ENCODE measurements at places on chromosomes 13 and 19.

GRCh38 chr19:7293762-7294557 is at the start of gene INSR:
Gene INSR, minus strand, starts transcription at chr19:7294414. Its CDS starts 523 bp downstream, at chr19:7293891.
- peak; percentile 86 for DNase-seq

DNA sequence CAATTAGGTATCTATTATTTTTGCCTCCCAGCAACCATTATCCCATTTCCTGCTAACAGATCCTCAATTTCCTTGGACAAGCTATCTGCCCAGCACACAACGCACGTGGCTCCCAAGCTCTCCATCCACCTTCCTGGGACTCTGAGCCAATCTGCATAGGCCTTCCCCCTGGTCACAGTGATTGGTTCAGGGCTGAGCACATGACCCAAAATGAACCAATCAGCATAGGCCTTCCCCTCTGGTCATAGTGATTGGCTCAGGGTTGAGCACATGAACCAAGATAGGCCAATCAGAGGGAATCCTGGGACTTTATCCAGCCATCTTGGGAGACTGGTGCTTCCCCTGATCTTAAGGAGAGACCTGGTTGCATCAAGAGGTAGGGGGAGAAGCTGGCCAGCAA is 5.8 kb downstream of the CPAMD8 start:
- DNase-seq: no peak

GRCh38 chr19:21256722-21257121 is 72.5 kb downstream of the ZNF708 start:
- DNase-seq: peak; percentile 10

DNA sequence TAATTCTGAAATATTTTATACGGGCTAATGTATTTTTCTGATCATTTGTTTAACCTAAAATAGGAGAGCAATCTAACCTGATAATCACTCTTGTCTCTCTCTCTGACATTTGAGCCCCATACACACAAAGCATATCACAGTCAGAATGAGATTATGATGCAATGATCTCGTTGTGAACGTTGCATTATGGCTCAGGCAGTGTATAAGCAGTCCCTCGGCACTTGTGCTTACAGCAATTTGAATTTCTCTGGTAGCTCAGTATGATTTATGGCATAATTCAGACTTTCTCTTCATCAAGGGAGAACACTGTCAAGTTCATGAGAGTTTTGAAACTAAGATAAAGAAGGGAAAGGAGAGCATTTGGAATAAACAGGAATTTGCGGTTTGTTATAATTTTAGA is 256.1 kb downstream of the DACH1 start:
- DNase-seq: no peak

GRCh38 chr19:41323430-41324125 is 13.6 kb downstream of the CCDC97 start:
- no peak for DNase-seq

Data from left kidney (tissue), 8 donors.